ENCODE measurements at places on chromosomes 2 and 18. TPM values are rescaled to one million over a fixed set of nuclear protein-coding genes. Genes with fewer than 3 reads are reported as not detected.

Gene NT5DC4
- not detected for total RNA-seq

DNA sequence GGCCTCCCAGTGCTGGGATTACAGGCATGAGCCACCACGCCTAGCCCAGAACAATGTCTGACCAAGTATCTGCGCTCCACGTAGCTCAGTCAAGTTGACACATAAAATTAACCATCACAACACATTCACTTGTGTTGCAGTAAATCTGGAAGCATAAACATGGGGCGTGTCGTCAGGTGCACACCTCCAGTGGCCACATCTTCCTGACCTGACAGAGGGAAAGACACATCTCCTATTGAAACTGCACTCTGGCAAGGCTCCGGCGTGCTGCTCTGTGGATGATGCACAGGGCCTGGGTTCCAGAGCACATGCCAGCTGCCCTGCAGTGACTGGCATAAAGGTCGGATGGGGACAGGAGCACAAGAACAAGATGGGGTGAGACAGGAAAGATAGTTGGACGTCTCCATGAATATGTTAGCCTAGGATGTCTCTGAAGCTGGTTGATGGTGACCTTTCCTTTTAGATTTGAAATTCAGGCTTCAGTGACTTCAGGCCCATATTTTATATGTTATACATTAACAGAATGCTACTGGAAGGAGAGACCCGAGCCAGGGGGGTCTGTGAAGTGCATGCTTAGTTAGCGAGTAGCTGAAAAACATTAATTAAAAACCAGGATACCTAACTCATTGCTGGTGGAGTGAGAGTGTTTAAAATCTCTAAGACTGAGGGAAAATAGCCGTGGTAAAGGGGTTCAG lies 10.9 kb downstream of the IMPA2 start:
- no peak for DNase-seq

DNA sequence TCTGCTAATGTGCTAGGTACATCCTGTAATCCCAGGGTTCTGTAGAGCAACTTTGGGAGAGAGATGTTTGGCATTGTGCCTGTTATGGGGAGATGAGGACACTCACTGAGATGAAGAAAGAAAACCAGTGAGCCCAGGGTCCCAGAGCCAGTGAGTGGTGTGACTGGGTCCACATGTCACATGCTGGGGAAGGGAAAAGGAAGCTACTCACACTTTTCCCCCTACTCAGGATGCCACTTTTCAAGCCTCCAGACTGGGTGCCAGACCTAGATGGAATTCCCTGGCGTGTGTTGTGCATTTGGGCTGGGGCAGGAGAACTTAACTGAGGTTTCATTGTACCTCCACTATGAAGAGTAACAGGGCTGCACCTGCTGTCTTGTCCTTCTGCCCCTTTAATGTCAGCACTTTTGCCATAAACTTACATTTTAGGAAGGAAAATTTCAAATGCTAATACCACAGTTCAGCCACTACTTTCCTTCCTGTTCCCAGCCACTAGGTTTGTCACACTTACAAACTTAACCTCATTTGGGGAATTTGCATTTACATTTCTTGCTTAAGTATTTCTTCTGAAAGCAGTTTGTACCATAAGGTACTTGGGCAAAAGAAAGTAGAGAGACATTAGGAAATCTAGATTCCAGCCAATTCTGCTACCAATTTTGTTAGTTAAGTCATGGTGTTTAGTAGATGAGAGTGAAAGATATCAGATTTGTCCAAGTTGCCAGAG lies 10.2 kb downstream of the INSIG2 start:
- DNase-seq: no peak

DNA sequence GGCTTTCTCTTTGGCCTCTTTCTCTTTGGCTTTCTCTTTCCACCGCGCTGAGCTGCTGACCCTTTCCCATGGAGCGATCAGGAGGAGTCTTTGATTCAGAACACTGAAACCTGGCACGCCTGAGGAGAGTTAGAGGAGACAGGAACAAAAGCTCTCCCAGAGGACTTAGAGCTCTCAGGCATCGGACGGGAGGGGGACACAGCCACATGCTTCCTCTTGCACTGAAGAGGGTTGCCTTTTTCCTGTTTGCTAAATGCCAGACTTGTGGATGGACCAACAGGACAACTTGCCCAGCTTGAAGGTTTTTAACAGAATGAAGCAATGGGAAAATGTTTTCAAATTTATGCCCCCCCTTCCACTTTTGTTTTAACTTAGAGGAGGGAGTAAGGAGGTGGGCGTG lies 3.6 kb upstream of the PTPN18 start:
- no peak for DNase-seq

- peak; percentile 72 for DNase-seq
Measured at GRCh38 chr18:22233266-22233665, 63.9 kb downstream of the GATA6 start.

Gene TGIF1
- 37.1 TPM for total RNA-seq

GRCh38 chr2:229335877-229336346 lies 64.8 kb upstream of the PID1 start:
- DNase-seq: no peak

GRCh38 chr18:50297621-50298442 lies 10.3 kb upstream of the CXXC1 start:
- peak; percentile 87 for DNase-seq

DNA sequence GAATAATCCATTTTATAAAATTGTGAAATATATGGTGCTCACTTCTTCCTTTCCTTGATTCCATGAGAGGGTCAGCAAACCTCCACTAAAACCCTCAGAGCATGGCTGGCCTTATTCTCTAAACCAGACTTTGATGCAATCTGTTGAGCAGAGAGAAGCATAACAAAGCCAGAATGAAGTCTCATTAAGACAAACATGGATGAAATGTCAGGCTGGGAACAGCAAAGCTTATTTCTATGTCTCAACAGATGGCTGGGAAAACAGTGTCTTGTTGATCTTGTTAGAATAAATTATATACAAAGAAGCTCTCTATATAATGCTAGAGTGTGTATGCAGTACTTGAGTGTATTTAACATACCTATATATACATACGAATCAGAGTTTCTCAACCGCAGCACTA lies 227.1 kb upstream of the LYPD1 start:
- DNase-seq: no peak

GRCh38 chr2:160060297-160060696 lies 2.1 kb downstream of the PLA2R1 start:
- no peak for DNase-seq

GRCh38 chr2:52340171-52340570 lies 1308.2 kb upstream of the NRXN1 start:
- DNase-seq: no peak

GRCh38 chr18:40907842-40908241 lies 1047.2 kb upstream of the PIK3C3 start:
- no peak for DNase-seq

Gene NMUR1
- total RNA-seq: 1.2 TPM

- no peak for DNase-seq
Measured at GRCh38 chr18:35245719-35246317, 5.0 kb downstream of the ZNF397 start.

Gene GNAL
- total RNA-seq: 20.7 TPM

GRCh38 chr18:57595347-57595746 lies 8.8 kb upstream of the FECH start:
- no peak for DNase-seq

DNA sequence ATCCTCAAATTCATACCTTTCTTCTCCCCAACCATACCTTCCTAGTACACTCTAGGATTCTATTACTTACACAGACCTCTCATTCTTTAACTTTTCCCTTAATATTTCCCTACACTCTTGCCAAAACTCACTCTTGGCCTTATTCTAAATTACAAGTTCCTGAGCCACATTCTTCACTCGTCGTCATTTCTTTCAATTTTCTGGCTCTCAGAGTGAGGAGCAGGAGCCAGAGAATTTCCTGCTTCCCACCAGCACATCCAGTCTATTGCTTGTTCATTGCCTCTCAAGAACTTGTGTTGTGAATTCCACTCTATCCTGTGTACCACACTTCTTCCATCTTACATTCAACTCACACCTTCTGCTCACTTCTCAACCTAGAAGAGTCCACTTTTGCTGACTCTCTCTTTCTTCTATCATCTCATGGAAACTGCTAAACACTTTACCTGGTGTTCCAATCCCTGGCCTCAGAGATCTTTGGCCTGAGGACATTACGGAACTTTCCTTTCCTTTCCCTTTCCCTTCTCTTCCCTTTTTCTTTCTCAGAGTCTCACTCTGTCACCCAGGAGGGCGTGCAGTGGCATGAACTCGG lies 171.6 kb downstream of the PLCL1 start:
- DNase-seq: no peak

Gene SOX11
- 0.14 TPM for total RNA-seq

- no peak for DNase-seq
Measured at GRCh38 chr2:129337076-129337475, 642.4 kb upstream of the RAB6C start.

DNA sequence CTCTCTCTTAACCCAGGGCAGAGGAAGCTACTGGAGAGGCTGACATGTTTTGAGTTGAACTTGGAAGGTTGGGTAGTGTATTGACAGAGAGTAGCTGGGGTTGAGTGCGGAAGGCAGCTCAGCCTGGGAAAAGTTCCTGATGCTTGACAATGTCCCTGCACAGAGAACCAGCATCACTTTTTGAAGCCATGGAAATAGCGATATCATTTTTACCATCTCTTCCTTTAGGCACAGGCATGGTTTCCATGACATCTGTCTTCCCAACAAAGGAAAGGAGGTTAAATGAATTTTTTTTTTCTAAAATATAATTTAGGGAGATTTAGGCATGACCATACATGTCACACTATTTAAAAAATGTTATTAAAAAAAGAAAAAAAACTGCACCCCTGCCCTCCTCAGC lies 78.3 kb upstream of the KCNE4 start:
- no peak for DNase-seq

DNA sequence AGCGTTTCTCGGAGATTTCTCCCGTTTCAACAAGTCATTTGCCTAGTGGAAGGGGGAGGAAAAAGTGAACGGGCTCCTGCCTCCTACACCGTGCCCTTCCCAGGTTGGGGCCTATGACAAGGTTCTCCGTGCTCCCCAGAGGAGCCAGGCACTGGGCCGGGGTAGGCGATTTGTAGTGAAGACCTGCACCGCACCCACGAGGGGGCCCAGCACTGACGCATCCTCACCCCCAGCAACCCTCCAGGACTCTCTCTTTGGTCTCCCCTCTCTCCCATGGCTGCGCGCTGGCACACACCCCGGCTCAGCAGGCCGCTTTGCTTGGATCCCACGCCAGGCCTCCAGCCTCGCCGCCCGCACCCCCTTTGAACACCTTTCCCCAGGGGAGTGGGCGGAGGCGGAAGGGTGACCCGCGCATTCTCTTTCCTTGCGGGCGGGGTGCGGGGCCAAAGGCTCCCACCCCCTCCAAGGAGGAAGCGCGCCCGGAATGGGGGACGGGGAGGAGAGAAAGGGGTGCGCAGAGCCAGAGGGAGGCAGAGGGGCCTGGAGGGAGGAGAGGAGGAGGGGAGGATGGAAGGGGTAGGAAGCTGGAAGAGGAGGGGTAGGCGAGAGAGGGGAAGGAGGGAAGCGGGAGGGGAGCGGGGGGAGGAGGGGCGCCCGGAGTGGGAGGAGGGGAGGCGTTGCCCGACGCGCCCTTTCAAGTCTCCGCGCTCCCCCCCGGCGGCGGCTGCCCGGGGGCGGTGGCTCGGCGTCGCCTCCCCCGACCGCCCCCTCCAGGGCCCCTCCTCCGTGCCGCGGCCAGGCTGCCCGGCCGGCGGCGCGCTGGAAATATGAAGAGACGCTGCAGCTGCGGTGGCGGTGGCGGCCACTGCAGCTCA lies at the start of gene APCDD1:
Gene APCDD1, plus strand, starts transcription at position 830 of the 875 bp plus-strand sequence. CDS start 347 bp downstream, outside the sequence.
- peak; percentile 67 for DNase-seq

DNA sequence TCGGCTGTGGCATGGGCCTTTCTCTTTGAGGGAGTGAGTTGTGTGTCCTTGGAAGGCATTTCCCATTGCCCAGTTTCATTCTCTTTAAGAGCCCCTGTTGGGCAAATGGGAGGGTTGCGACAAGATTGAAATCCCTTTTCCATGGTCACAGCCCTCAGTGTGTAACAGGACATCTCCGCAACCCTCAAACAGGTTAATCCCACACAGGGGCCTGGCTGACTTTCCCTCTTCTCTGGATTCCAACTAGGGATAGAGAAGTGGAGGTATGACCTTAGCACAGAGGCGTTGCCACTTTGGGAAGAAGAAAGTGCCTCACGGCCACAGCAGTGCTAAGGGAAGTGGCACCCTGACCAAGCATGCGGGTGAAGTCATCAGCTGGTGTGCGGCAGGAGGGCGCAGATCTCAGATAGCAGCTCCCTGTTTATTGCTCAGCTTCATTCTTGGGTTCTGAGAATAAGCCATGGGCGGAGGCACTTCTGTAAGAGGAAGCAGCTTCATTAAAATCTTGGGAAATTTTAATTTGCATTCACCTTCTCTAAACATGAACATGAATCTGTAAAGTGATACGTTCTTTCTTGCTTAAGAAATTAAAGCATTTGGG lies 256.5 kb downstream of the GBX2 start:
- no peak for DNase-seq

GRCh38 chr18:48095726-48096125 lies 165.3 kb upstream of the SMAD2 start:
- DNase-seq: no peak

DNA sequence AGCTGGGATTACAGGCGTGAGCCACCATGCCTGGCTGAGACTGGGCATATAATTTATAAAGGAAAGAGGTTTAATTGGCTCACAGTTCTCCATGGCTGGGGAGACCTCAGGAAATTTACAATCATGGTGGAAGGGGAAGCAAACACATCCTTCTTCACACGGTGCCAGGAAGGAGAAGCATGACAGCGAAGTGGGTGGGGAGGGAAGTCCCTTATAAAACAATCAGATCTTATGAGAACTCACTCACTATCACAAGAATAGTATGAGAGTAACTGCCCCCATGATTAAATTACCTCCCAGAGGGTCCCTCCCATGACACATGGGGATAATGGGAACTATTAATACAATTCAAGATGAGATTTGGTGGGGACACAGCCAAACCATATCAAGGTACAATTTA lies 7.8 kb upstream of the LCLAT1 start:
- no peak for DNase-seq

DNA sequence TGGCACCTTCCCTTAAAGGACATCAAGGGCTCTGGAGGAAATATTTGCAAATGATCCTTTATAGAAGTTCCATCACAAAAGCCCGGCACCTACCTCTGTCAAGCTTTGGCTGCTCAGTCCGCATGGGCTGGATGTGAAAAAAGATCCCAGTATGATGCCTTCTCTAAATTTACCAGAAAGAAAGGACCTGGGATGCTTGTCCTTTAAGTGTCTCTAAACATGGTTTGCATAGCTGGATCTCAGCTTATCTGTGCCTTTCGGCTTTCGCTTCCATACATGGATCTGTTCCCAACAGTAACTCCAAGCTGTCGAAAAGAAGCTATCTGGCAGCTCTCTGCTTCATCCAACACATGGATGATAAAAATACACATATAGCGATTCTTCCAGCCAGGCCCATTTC lies 60.4 kb upstream of the SLC8A1 start:
- DNase-seq: no peak

Gene PUM2
- total RNA-seq: 115 TPM

All from mucosa of descending colon (tissue), 3 donors.